ENCODE measurements at places on chromosomes 12 and 14. TPM values are rescaled to one million over a fixed set of nuclear protein-coding genes. Genes with fewer than 3 reads are reported as not detected.

The TAS2R7 gene
- not detected for polyA plus RNA-seq

The KLRG1 gene
- polyA plus RNA-seq: 2.1 TPM

The ERO1A gene
- 24.2 TPM for polyA plus RNA-seq

The KLRD1 gene
- 0.53 TPM for polyA plus RNA-seq

The NKX2-1 gene
- polyA plus RNA-seq: not detected

The ACVRL1 gene
- polyA plus RNA-seq: 33.4 TPM

The FKBP11 gene
- polyA plus RNA-seq: 9.0 TPM

The STON2 gene
- 45.0 TPM for polyA plus RNA-seq

The KRT86 gene
- not detected for polyA plus RNA-seq

The TAS2R30 gene
- polyA plus RNA-seq: 0.26 TPM

The MGP gene
- 48.3 TPM for polyA plus RNA-seq

The HOXC13 gene
- not detected for polyA plus RNA-seq

The TCL1A gene
- 1.9 TPM for polyA plus RNA-seq

The ADAMTS20 gene
- polyA plus RNA-seq: 1.1 TPM

The GALC gene
- polyA plus RNA-seq: 36.6 TPM

The SYCP3 gene
- polyA plus RNA-seq: 0.07 TPM

The C12orf54 gene
- 0.77 TPM for polyA plus RNA-seq

The PAPLN gene
- 35.0 TPM for polyA plus RNA-seq

The HNF1A gene
- 21.0 TPM for polyA plus RNA-seq

The CRIP1 gene
- 27.4 TPM for polyA plus RNA-seq

The DIP2B gene
- 23.9 TPM for polyA plus RNA-seq

The KRT77 gene
- not detected for polyA plus RNA-seq

The ERC1 gene
- polyA plus RNA-seq: 35.3 TPM

The KRT2 gene
- not detected for polyA plus RNA-seq

The ASCL1 gene
- not detected for polyA plus RNA-seq

The USP30 gene
- polyA plus RNA-seq: 23.3 TPM

The RAPGEF3 gene
- 92.6 TPM for polyA plus RNA-seq

The ALG10 gene
- polyA plus RNA-seq: 10.5 TPM

The PRKD1 gene
- polyA plus RNA-seq: 32.0 TPM

The AACS gene
- 25.2 TPM for polyA plus RNA-seq

The TMED8 gene
- 27.1 TPM for polyA plus RNA-seq

The TTC9 gene
- 3.6 TPM for polyA plus RNA-seq

The GLS2 gene
- 2.6 TPM for polyA plus RNA-seq

The BDKRB1 gene
- 0.82 TPM for polyA plus RNA-seq

The DAO gene
- polyA plus RNA-seq: 0.87 TPM

The PTPRB gene
- polyA plus RNA-seq: 15.9 TPM

The NPFF gene
- polyA plus RNA-seq: 1.3 TPM

The RPL10L gene
- polyA plus RNA-seq: 0.22 TPM

The ZC2HC1C gene
- 10.8 TPM for polyA plus RNA-seq

The LRRC43 gene
- polyA plus RNA-seq: 8.0 TPM

The ALDH2 gene
- 105 TPM for polyA plus RNA-seq

Data from left renal cortex interstitium (tissue), 4 donors.